Left lobe of liver (tissue), 2 donors: ENCODE measurements at places on chromosomes 1 and 21.

DNA sequence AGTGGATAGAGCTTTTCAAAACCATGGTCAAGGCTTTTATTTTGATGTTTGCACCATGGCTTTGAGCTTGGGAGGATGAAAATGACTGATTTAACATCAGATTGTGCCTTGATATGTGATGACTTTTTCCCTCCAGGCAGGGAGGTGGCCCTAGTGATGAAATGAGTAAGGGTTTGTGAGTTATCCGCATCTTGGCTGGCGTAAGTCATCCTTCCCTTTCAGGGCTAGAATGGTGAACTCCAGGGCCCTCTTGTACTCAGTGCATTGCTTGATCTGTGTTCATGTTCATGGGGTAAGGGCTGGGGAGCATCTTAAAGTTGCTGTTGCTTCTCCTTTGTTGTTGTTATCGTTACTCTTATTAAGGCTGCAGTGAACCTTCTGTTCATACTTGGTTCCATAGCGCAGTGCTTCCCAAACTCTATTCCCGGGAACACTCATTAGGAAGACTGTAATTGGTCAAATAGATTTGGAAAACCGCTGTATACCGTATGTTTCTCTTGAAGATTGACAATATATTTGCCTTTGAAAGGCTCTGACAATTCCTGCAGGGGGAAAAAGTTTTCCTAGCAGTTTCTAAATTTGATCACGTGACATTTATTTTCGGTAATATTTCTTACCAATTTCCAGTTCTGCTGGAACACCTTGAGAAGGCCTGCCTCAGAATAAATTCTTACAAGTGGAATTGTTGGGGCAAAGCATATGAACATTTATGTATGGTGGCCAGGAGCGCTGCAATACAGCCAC, 23.1 kb downstream of the GPR137B start:
- no peak for DNase-seq

DNA sequence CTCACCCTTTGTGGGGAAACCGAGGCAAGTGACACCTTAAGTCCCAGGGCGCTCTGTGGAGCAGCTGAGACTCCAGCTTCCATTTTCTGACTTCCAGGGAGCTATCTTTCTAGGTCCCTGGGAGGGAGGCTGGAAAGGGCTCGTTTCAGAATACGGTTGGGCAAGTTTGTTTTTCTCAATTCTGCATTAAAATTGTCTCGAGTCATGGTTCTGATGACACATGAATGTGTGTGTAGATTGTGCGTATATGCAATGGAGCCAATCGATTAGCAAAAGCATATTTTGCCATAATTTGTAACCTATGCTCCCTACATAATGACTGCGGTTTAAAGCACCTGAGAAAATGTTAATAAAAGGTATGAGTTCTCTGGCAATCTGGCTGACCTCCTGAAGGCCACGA, 77.3 kb downstream of the SIK1 start:
- DNase-seq: no peak

- DNase-seq: no peak
These were observed 51.0 kb downstream of the EPB41 start for GRCh38 chr1:28965271-28965870.

GRCh38 chr1:200653022-200653462, 16.7 kb downstream of the DDX59 start:
- no peak for DNase-seq

GRCh38 chr1:15884477-15884876, 37.0 kb downstream of the SPEN start:
- DNase-seq: no peak

DNA sequence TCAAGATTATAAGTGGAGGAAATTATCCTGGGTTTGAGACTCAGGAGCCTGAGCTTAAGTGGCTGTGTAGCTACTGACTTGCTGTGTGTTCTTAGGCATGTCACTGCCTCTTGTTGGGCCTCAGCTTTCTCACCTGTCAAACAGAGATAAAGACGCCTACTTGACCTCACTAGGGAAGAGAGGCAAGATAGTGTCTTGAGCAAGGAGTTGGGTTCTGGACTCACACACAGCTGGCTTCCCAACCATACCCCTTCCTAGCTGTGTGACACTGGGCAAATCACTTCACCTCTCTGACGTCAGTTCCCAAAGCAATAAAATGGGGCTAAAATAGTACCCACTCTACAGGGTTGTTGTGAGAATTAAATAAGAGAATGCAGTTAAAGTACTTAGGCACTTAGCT, 11.6 kb upstream of the EPB41 start:
- no peak for DNase-seq

DNA sequence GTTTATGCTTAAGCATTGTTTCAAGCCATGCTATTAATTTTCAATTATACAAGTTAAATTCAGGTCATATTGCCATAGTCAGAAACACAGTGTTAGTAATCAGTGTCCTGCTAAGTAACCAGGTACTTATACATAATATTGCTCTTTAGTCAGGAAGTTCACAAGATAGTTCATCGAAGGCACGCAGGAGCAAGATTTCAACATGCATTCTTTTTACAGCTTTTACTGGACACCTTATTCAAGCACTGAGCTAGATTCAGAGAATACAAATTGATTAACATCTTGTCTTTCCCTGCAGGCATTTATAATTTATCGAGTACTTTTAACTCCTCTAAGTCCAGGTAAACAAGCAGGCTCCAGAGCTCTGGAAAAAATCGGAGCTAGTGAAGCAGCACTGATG, 202.3 kb upstream of the BRINP3 start:
- DNase-seq: no peak

GRCh38 chr1:205189131-205189530, 22.4 kb downstream of the DSTYK start:
- DNase-seq: no peak

- no peak for DNase-seq
These were observed 6.2 kb downstream of the MED8 start for GRCh38 chr1:43383449-43383848.

- DNase-seq: no peak
These were observed 108.7 kb upstream of the KCNJ15 start for GRCh38 chr21:38148046-38148445.

DNA sequence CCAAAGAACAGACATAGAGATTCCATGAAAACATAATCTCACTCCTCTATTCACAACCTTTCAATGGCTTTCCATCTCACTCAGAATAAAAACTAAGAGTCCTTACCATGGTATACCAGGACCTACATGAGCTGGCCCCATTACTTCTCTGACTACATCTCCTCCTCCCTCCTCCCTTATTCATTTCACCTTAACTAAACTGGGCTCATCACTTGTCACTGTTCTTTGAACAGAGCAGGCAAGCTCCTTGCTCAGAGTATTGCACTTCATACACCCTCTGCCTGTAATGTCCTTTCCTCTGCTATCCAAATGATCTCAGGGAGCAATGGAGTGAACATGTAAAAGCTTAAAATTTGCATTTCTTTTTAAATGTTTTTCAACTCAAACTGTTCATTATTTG, 142.0 kb downstream of the MRPL39 start:
- DNase-seq: no peak

DNA sequence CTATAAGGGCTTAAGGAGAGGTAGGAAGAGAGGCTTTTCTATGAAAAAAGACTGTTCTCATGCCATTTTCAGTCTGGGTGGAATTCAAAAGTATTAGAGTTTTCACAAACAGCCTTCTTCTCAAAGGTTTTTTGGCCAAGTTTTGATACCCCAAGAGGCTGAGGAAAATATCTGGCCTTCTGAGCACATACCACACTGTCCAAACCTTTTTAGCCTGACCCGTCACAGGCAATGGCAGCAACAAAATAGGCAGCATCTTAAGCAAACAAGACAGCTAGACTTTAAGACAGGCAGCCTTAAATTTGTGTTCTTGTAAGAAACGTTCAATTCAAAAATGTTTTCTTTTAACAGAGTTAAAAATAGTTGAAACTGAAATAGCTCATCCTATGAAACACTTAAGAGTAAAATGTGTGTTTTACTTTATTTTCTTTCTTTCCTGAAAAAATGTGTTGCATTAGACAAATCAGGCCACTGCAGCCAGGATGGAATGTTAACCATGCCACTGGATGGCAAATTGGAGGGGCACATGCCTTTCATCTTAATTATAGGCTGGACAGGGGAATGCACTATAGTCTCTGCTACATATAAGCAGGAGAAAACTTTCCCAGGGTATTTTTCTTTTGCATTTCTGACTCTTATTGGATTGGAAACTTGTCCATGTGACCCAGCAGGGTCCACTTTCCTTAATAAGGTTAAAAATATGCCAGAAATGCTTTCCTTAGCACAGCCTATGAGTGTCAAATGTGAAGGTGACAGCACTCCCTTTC, 315.0 kb downstream of the TGFB2 start:
- DNase-seq: no peak
